ENCODE measurements at places on chromosomes 5 and 9. TPM values are rescaled to one million over a fixed set of nuclear protein-coding genes. Genes with fewer than 3 reads are reported as not detected.

Gene GMCL2
- not detected for polyA plus RNA-seq

- no peak for DNase-seq
Observed at GRCh38 chr9:20570756-20571155, 51.5 kb downstream of the MLLT3 start.

GRCh38 chr5:74382123-74382855 is 258.2 kb downstream of the ENC1 start:
- DNase-seq = no peak

Gene SH2D3C
- polyA plus RNA-seq = 14.4 TPM

Gene SLC46A2
- polyA plus RNA-seq = 0.29 TPM

DNA sequence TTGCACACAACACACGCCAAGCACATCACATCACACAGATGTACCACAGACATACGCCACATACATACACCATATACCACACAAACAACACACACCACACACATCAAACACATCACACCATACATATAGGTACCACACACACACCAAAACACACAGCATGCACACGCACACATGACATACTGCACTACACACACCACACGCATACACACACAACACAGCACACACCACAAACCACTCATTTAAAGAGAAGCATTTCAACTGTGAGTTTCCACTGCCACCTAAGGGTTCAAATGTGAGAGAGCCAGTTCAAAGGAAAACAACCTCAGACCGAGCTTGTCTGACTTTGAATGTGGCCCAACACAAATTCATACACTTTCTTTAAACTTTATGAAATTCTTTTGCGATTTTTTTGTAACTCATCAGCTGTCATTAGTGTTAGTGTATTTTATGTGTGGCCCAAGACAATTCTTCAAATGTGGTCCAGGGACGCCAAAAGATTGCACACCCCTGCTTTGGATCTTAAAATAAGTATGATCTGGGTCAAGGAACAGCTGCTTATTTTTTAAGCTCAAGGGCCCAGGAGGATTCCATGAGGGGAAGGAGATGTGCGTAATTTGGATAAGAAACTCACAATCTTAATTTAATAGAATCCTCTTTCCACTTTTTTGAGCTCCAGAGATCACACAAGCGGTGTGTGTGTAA is 494.6 kb downstream of the GADD45G start:
- no peak for DNase-seq

Gene CCNI2
- 3.8 TPM for polyA plus RNA-seq

Gene CARD9
- 1.6 TPM for polyA plus RNA-seq

- DNase-seq = no peak
Observed at GRCh38 chr9:93161786-93162562, 22.0 kb upstream of the WNK2 start.

DNA sequence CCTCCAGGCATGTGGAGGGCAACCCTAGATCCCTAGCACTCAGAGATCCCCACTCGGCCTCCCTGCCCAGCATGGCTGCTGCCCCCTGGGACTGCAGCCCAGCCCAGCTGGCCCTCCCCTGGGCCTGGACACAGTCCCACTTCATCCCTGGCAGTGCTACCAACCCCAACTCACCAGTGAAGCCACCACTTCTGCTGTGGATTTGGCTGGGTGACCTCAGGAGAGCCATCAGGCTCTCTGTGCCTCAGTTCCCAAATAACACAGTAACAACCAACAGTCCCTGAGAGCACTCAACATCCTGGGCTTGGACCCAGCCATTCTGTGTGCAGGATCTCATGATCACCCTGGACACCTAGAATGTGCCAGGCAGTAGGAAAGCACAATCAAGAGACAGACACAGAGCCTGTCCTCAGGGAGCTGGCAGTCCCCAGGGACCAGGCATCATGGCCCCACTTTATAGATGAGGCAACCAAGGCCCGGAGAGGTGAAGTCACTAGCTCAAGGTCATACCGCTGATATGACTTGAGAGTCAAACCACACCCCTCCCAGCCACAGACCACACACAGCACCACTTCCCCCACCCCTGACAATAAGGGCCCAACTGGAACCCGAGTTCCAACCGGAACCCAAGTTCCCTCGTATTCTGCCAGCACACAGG is 4.7 kb upstream of the PSMB7 start:
- no peak for DNase-seq
